Anterior cingulate cortex (tissue), 58 donors: ENCODE measurements at places on chromosomes 11 and 22.
A peak's percentile ranks its signal among the peaks of the same experiment; 100 is the strongest.

DNA sequence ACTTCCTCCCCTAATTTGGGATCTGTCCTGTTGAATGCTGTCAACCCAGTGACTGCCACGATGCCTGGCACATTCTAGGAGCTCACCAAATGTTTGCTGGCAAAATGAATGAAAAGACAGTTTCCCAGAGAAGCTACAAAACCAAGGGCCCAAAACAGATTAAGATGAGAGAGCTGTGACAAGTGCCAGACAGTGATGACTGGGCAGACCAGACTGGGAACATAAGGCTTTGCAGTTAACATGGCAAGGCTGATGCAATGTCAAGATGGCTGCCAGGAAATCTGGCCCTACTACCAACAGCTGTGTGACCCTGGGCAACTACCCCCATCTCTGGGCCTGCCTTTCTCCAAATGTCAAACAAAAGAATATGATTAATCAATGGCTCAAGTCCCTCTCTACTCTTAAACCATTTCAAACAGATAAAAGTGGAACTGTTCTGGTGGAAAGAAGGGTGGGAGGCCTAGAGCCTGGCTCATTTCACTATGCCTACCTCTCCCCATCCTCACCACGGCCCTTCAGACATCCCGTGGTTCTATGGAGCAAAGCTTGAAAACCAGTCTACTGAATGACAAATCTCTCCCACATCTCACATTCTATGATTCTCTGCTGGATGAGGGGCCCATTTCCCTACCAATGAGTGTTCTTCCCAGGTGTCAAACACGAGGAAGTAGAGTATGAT, 12.8 kb downstream of the AP1B1 start:
- no peak for DNase-seq

- DNase-seq: no peak
Observed at GRCh38 chr22:45657701-45658100, 13.9 kb upstream of the ATXN10 start.

GRCh38 chr11:70625582-70626518, 227.5 kb downstream of the CTTN start:
- no peak for DNase-seq

GRCh38 chr22:47289336-47289985, 527.0 kb downstream of the TBC1D22A start:
- no peak for DNase-seq

DNA sequence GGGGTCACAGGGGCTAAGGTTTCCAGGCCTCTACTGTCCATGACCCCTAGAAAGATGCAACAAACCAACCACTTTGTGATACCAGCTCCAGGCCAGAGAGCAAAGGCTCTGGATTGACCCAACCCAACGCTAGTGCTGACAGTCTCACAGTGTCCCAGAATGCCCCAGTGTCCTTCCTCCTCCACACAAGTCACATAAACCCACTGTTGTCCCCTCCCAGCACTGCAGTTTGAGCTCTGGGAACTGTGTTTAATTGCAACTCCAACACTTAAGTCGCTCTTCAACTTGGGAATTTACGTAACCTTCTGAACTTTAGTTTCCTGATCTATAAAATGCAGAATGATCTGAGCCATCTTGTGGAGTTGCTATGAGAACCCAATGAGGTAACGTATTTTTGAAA, 47.5 kb downstream of the PC start:
- DNase-seq: no peak

DNA sequence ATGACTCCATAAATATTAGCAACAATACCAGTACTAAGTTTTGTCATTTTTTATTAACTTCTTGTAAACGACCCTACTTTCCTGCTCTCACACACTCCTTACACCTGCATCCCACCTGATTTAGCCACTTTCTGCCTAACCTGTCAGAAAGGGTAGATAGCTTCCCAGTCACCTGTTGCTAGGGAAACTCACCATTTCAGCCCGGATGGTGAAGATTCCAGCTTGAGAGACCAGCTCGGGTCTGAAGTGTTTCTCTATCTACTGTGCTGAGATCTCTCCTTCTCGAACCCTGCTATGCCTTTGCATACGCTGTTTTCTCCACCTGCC, at the start of gene PARVG:
TSS of gene PARVG (plus strand) at position 220 of the 327 bp plus-strand sequence. CDS start 2,405 bp downstream, outside the sequence.
- DNase-seq: no peak

- no peak for DNase-seq
Observed at GRCh38 chr22:43007519-43008102, 7.3 kb downstream of the PACSIN2 start.

- peak; percentile 56 for DNase-seq
Observed at GRCh38 chr11:63682066-63683021, 1.0 kb downstream of the RTN3 start.

DNA sequence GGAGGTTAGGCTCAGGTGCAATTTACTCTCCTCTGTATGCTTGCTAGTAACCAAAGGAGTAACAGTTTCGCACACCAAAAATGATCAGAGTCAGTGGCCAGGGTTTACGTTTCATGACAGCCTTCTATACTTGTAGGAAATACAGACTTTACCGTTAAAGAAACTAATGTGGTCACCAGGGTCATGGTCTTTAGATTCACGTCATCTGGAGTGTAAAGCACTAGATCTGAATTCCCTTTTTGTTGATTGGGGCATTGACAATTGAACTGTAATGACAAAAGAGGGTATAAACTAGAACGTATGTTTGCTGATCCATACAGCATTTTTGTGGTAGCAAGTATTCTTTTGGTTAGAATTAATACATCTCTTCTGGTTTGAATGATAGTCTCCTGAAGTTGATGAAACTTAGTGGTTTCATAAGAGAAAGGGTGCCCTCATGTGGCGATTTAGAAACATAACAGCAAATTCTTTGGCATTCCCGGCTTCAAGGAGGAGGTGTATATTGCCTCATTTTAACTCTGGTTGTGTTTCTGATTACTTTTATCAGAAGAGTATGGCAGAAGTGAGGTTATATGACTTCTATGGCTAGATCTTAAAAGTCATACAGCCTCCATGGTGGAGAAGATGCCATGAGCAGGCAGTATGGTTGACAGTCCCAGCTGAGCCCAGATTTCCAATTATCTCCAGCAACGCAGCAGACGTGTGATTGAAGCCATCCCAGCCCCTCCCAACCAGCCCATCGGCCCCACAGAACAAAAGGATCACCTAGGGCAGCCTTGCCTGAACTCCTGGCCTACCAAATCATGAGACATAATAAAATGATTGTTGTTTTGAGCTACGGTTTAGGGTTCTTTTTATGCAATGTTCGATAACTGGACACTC, 35.1 kb downstream of the MMP7 start:
- DNase-seq: no peak

DNA sequence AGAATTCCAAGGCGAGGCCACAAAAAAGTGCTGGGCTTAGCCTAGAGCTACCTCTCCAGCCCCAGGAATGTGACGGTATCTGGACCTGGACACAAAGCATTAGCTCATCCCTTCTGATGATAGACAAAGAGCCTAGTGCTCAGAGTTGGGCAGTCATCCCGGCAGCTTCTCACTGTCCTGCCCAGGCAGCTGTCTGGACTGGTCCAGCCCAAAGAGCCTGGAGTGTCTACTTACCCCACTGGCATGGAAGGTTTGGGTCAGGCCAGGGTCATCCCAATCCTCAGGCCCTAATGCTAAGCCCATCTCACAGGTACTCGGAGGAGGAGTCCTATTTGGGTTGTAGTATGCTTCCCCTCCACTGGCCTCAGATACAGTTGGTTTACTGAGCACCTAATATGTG, 31.0 kb downstream of the NAV2 start:
- no peak for DNase-seq

GRCh38 chr22:17823226-17823625, 49.0 kb upstream of the BID start:
- peak; percentile 15 for DNase-seq

DNA sequence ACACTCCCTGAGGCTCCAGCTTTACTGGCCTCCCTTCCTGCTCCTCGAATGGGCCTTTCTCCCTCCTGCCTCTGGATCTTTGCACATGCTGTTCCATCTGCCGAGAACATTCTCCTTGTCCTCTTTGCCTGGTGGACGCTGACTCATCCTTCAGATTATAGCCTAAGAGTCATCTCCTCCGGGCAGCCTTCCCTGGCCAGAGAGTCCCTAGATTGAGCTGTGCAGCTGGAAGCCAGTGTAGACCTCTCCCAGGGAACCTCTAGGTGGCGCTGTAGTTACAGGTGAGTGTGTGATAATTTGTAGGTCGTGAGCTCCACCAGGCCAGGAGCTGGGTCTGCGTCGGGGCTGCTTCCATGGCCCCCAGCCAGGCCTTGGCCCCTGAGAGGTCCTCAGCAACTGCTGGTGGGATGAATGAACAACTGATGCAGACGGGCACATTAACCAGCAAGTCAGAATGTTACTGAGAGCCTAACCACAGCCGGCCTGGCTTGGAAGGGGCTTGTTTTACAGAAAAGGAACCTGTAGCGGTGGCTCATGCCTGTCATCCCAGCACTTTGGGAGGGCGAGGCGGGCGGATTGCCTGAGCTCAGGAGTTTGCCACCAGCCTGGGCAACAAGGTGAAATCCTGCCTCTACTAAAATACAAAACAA, 8.7 kb downstream of the PNPLA5 start:
- DNase-seq: no peak

DNA sequence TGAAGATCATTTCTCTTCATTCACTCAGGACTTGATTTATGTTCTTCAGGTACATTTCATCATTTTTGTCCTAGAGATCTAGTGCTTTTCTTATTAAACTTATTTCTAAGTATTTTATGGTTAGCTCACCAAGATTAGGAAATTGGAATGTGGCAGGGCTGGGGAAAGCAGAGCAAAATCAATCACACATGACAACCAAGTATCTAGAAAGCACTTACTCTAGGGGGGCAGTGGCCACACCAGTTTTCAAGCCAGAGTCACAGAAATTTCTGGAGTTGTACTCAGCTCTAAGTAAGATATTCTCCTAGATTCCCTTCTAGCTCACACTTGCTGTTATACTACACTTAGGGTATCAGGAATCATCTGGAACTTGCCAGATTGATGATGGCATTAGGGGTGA, 33.3 kb upstream of the MYEOV start:
- no peak for DNase-seq

GRCh38 chr22:36267896-36268485, 15.1 kb downstream of the APOL1 start:
- no peak for DNase-seq

DNA sequence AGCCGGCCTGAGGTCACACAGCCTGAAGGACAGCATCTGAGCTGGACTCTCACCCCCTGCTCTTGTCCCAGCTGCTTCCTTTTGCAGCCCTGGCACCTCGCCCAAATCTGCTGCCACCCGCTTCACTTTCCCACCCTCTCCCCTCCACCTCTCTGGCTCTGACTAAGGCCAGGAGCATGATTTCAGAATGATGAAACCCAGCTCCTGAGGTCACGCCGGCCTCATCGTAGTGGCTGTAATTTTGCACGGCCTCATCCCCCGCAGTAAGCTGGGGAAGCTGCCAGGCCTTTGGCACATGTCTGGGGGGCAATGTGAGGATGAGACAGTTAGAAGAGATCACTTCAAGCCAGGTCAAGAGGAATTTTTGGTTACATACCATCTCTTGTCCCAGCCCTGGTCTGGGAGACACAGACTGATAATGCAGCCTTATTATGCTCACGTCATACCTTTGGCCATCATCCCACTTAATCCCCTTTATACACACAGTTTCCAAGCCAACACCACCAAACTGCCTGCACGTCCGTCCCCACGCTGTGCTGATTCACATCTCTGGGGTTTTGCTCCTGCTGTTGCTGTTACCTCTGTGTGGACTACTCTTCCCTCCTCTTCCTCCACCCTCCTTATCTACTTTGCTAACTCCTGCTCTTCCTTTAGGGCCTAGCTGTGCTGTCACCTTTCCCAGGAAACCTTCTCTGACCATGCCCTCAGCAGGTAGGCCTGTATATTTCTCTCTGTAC, 58.1 kb downstream of the CHRDL2 start:
- peak; percentile 42 for DNase-seq

GRCh38 chr22:48523761-48524160, 1303.9 kb downstream of the BRD1 start:
- DNase-seq: no peak

DNA sequence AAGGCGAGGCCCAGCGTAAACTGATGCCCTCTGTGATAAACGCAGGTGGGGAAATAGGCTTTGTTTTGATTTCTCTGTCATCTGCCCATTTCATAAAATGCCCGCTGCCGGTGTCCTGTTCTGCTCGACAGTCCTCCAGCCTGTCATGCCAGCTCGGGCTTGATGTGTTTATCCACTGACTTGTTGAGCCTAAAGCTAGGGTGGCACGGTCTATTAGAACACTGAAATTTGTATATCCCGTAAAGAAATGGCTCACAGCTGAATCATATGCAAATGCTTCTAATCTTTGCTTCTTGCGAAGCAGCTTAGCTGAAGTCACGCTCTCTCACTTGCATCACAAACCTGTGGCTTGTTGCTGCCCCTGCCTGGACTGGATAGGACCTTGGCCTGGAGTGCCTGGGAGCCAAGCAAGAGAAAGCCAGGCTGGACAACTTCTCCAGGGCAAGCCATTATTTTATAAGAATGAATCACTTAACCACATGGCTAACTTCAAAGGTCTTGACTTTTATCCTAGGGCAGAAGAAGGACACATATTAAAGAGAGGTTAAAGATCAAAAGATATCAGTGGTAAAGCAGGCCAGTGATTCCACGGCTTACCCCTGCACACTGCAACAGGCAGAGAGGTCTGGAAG, 33.1 kb downstream of the EHF start:
- DNase-seq: no peak

- no peak for DNase-seq
Observed at GRCh38 chr11:36251823-36252222, 37.4 kb downstream of the COMMD9 start.

DNA sequence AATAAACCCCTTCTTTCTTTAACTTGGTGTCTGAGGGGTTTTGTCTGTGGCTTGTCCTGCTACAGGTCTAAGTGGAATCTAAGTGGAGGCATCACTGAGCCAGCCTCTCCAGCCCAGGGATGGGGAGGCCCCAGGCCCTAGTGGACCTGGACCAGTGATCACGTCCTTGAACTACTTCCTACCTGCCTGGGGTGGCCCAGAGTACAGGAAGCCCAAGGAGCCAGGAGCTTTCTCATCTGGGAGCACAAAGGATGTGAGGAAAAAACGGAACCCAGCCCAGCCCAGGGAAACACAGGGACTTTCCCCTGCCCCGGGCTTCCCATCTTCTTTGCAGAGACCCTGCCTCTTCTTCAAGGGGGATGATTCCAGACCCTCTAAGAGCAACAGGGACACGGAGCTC, 3.5 kb upstream of the CD5 start:
- DNase-seq: no peak

DNA sequence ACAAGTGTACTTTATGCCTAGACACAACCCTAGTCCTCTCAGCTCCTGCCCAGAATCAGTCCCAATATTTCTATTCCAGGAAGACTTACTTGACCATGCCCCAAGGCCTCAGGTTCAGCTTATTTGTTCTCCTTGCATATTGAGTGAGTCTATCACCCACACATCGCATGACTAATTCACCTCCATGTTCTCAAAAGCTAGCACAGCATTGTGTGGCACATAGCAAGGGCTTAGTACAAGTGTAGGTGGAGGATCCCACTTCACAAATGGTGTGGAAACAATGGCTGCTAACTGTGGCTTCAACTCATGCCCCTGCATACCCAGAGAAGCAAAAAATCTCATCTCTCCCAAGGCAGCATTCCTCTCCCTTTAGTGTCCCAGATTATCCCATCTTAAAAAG, 602.6 kb upstream of the API5 start:
- no peak for DNase-seq
